ENCODE measurements at places on chromosomes 1 and 21.
A peak's percentile ranks its signal among the peaks of the same experiment; 100 is the strongest.

- peak; percentile 65 for DNase-seq
These were observed 4.6 kb downstream of the IFFO2 start for GRCh38 chr1:18951818-18952391.

GRCh38 chr1:30912913-30913652 is 4.5 kb upstream of the SDC3 start:
- DNase-seq = no peak

- no peak for DNase-seq
These were observed 104.8 kb upstream of the KRTAP19-8 start for GRCh38 chr21:31143036-31143435.

DNA sequence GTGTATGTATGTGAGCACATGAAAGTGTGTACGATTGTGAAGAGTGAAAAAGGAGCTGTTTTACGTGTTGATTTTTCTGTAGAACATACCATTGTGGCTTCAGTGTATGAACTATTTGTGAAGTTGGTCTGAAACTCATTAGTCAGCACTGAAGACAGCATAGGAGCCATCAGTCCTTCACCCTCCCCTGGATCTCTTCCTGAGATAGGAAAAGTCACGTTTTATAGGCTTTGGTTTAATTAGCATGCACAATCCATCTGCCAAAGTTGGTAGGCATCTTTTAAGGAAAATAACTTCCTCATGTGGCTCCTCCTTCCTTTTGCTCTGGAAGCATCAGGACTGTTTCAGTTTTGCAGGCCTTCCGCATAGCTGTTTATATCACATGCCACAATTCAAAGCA is 1.4 kb upstream of the RABIF start:
- DNase-seq = no peak

- no peak for DNase-seq
These were observed 79.8 kb downstream of the NFASC start for GRCh38 chr1:204950353-204951001.

GRCh38 chr21:25929856-25930520 is 195.2 kb downstream of the GABPA start:
- DNase-seq = no peak

GRCh38 chr1:7658099-7658498 is 113.0 kb upstream of the VAMP3 start:
- no peak for DNase-seq

- DNase-seq = no peak
These were observed 5.7 kb downstream of the HSF2BP start for GRCh38 chr21:43653626-43654025.

- peak; percentile 53 for DNase-seq
These were observed 532 bp downstream of the RALGPS2 start for GRCh38 chr1:178725466-178726086.

DNA sequence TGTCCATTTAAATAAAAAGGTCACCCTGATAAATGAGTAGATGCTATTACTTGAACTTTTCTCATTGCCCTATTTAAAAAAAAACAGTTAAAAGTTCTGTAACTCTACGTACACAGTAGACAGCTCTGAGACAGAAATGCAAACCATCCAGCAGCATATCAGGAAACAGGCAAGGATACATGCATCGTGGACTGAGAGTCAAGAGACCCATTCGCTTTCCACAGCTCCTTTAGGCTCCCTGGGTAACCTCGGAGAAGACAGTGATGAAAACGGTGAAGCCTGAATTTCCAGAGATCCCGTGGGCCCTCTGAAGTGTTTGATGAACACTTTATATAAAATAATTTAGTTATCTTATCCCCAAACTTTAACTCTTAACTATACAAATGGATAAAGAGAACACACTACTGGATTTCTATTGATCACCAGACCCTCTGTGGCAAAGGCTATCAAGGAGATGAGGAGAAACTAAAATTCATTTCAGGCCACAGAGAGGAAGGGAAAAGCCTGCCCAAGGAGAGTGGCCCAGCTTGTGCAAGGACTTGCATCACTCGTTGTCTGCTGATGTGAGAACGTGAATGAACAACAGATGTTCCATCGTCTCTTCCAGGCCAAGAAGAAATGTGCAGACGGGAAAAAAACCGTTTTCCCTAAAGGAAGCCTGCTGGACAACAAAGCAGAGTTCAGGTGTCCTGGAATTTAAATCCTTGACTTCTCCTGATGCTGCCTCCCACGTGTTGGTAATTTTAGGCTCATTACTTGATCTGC is 131.0 kb downstream of the TGFBR3 start:
- DNase-seq = no peak

GRCh38 chr1:62875676-62876075 is 91.7 kb downstream of the ATG4C start:
- DNase-seq = no peak

- DNase-seq = no peak
These were observed 867 bp upstream of the TIMM17A start for GRCh38 chr1:201954263-201955008.

GRCh38 chr21:38027901-38028498 is 111.7 kb upstream of the KCNJ6 start:
- DNase-seq = no peak

GRCh38 chr1:23273450-23274133 is 56.3 kb upstream of the HTR1D start:
- DNase-seq = no peak

GRCh38 chr1:2999571-2999970 is 21.7 kb upstream of the ACTRT2 start:
- DNase-seq = no peak

DNA sequence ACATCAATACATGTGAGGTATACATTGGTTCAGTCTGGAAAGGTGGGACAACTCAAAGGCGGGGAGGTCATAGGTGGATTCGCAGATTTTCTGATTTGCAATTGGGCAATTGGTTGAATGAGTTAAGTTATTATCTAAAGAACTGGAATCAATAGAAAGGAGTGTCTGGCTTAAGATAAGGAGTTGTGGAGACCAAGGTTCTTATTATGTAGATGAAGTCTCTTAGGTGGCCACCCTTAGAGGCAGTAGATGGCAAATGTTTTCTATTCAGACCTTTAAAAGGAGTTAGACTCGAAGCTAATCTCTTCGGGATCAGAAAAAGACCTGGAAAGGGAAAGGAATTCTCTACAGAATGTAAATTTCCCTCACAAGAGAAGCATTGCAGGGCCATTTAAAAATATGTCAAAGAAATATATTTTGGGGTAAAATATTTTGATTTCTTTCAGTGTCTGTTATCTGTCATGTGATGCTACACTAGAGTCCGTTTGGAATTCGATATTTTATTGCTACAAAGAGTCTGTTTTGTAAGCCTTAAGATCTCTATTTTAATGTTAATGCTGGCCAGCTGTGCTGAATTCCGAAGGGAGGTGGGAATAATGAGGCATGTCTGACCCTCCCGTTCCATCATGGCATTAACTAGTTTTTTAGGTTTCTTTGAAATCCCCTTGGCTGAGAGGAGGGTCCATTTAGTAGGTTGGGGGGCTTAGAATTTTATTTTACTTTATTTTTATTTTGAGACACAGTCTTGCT is 265.1 kb downstream of the PTPRU start:
- no peak for DNase-seq

- no peak for DNase-seq
These were observed 42.2 kb downstream of the CLDN14 start for GRCh38 chr21:36437745-36438128.

GRCh38 chr1:47439819-47440598 is 2.2 kb downstream of the FOXD2 start:
- DNase-seq = no peak

DNA sequence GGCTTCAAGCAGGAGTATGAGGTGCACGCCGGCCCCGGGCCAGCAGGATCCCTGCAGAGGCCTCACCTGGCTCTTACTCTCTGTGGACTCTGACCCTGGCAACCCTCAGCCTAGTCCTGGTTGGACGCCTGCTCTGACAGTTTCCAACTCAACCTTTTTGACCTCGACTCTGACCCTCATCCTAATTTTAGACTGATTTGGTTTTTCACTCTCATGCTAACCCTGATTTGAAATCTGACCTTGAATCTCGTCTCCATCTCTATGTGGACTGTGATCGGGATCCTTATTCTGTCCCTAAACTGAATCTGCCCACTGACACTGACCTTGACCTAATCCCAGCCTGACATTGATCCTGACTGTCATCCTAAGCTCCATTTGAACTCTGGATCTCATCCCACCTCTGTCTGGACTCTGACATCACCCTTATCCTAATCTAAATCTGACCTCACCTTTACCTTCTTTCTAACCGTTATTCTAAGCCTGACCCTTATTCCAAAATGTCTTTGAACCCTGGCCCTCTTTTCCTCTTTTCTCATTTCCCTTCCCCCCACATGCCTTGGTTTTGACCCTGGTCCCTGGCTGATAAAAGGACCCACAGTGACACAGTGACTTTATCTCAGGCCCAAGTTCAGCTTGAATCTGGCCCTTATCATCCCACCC is 67.8 kb downstream of the PTPRU start:
- DNase-seq = no peak

DNA sequence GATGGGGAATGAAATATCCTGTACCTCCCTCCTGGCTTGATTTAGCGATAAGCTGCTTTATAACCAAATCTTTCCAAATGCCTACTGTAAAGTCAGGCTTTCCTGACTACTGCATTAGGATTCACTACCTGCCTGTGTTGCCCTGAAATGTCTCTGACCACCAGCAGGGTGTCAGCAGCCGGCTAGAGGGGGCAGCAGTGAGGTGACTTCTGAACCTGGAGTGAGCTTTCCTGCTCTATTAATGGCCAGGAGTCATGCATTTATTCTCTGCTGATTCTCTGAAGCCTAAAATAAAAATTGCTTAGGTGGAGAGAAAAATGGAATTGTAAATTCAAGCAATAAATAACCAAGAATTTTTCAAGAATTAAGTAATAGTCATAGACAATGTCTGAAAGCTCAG is 2.5 kb downstream of the BACE2 start:
- peak; percentile 57 for DNase-seq

- DNase-seq = no peak
These were observed 15.7 kb downstream of the LSS start for GRCh38 chr21:46212721-46213484.

DNA sequence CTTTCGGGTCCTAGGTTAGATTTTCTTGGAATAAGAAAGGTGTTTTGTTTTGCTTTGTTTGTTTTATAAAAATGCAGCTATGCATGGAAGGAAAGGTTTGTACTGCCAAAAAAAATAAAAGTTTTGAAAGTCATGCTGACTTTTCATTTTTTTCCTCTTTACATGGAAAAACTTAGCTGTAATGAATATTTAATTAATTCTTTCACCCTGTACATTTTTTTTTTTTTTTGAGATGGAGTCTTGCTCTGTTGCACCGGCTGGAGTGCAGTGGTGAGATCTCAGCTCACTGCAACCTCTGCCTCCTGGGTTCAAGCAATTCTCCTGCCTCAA is 48.7 kb downstream of the NENF start:
- DNase-seq = no peak

GRCh38 chr1:227263869-227264268 is 54.4 kb downstream of the CDC42BPA start:
- no peak for DNase-seq

GRCh38 chr1:21663951-21664805 is 5.0 kb downstream of the RAP1GAP start:
- DNase-seq = no peak

DNA sequence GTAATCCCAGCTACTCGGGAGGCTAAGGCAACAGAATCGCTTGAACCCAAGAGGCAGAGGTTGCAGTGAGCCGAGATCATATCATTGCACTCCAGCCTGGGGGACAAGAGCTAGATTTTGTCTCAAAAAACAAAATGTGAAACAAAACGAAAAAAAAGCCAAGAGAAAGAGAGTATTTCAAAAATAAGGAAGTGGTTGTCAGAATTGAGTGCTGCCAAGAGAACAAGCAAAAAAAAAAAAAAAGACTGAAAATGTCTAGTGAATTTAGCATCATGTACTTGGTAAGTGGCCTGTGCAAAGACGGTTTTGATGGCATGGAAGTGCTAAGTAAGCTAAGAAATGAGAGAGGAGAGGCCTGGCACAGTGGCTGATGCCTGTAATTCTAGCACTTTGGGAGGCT is 14.3 kb downstream of the KPNA6 start:
- no peak for DNase-seq

- DNase-seq = no peak
These were observed 5.7 kb downstream of the QSOX1 start for GRCh38 chr1:180160357-180160756.
